ENCODE measurements at places on chromosomes 6 and 20.

- DNase-seq, result no peak
Observed at GRCh38 chr6:141103246-141103645, 1029.5 kb upstream of the GJE1 start.

- DNase-seq, result no peak
Observed at GRCh38 chr20:44664131-44664530, 12.6 kb upstream of the ADA start.

DNA sequence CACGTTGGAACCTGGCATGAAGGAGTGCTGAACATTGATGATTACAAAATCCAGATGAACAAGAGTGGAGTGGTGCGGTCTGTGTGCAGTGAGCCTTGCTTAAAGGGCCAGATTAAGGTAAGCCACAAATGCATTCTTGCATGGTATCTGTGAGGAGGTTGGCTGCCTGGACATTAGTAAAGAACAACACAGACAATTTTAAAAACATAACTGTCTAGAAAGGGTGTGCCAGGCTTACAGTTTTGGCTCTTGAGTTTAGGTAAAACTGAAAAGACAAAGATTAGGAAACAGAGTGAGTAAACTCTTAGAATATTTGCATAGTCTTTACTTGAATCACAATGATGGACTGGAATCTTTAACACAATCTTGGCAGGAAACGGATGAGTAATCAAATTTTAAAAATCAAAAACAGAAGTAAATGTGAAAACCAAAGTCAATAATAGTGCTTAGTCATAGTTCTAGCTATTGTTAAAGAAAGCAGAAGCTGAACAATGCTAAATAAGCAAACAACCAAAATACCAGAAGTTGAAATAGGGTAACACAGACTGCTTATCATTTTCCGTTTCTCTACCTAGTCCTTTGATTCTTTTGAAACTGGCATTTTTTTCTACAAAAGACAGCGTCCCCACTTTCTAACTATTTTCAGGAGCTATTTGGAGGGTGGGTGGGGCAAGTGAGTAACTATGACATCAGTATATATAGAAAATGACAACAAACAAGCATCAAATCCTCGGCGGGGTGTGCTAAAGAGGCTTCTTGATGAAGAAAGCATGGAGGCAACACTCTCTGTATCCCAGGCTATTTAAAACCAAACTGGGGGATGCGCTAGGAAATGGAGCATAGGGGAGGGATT lies 185.8 kb upstream of the RAB32 start:
- no peak for DNase-seq

DNA sequence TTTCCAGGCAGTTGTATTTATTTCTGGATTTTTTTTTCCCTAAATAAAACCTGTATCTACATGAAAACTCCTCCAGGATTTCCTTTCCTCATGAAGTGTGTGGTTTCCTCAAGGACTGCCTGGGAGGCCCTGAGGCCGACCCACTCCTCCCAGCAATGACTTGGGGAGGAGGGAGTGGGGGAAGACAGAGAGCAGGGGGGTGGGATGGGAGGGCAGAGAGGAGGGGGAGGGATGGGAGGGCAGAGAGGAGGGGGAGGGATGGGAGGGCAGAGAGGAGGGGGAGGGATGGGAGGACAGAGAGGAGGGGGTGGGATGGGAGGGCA lies 161.8 kb upstream of the AGPAT4 start:
- no peak for DNase-seq

- DNase-seq, result no peak
Observed at GRCh38 chr20:44195605-44196004, 8.6 kb upstream of the JPH2 start.

DNA sequence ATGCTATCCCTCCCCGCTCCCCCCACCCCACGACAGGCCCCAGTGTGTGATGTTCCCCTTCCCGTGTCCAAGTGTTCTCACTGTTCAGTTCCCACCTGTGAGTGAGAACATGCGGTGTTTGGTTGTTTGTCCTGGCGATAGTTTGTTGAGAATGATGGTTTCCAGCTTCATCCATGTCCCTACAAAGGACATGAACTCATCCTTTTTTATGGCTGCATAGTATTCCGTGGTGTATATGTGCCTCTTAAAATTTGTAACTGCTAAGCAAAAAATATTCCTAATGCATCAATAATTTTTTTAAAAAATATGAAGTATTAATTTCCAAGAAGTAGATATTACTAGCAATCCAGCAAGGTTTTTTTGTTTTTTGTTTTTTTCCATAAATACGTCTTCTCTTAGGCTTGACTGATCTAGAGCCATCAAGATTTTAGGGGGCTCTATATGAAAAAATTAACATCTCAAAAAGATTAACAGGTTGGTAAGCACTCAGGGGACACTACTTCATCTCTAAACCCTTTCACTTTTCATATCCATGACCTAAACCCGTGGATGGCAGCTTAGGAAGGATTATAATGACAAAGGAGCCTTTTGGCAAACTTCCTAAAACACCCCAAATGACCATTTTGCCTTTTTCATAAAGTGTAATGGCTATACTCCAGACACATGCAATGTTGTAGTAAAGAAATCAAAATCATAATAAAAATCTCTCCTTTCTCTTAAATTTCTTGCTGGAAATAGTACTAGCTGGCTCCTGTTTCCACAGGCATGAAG lies 14.2 kb downstream of the MAP7 start:
- no peak for DNase-seq

DNA sequence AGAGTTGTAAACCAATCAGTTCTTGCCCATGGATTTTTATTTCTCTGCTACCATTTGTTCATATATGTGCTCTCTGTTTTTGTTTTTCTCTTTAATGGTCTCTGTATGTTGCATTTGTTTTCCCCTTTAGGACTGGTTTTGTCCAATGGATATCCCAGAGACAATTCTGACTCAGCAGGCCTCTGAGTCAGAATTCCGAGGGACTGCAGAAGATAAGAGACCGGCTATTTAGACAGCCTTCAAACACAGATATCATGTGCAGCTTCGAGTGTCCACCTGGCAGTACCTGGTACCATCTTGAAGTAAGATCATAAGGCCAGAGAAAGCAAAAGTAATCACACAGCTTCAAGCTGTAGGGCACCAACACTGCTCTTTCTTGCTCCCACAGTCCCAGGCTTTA lies 125.5 kb downstream of the ELOVL4 start:
- DNase-seq, result no peak

DNA sequence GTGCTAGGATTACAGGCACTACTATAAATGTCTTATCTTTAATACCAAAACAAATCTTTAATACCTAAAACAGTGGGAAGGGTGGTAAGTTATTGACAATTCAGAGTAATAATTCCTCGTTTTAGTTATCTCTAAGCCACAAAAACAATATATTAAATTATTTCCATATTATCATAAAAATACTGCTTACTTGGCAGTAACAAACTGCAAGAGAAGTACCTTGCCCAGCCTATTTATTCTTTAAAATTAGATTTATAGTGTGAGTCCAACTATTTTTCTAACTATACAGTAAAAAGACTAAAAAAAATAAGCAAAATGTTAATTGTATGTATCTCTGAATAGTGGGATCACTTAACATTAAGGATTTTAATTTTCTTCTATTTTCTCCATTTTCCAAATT lies 123.2 kb downstream of the HACE1 start:
- DNase-seq, result no peak

- no peak for DNase-seq
Observed at GRCh38 chr6:71621918-71622519, 264.3 kb upstream of the RIMS1 start.

DNA sequence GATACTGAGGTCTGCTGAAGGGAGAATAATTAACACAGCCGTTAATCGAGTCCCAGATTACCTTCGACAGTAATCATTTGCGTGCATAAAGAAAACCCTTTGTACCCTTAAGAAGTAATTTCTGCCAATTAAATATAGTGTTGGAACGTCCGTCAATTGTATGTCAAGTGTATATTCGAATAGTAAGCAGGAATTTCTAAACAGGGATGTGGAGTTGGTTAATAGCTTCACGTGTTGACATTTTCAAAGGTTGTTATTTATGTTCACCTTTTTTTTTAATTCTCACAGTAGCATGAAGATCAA lies 798 bp upstream of the SNAP91 start:
- DNase-seq, result no peak

GRCh38 chr6:135181333-135182070 lies 394 bp downstream of the MYB start:
- no peak for DNase-seq

- DNase-seq, result no peak
Observed at GRCh38 chr6:83354747-83355146, 76.1 kb downstream of the ME1 start.

- peak; percentile 36 for DNase-seq
Observed at GRCh38 chr6:57313711-57314471, 3.5 kb upstream of the PRIM2 start.

GRCh38 chr6:12351672-12352071 lies 61.5 kb downstream of the EDN1 start:
- DNase-seq, result no peak

DNA sequence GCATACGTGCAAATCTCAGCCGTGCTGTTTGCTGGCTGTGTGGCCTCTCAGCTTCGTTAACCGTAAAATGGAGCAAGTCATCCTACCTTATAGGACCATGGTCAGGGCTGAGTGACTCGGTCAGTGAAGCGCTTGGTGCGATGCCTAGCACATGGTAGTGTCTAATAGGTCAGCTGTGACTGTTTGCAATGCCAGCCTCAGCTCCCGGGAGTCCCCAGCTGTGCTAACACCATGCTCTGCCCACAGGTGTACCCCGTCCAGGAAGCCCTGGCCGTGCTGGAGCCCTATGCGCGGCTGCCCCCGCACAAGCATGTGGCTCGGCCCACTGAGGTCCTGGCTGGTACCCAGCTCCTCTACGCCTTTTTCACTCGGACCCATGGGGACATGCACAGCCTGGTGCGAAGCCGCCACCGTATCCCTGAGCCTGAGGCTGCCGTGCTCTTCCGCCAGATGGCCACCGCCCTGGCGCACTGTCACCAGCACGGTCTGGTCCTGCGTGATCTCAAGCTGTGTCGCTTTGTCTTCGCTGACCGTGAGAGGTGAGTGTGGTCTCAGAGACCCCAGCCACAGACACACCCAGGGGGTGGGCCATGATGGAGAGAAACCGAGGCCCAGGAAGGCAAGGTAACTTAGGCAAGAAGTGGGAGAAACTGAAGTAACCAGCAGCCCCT lies 10.6 kb downstream of the TRIB3 start:
- DNase-seq, result no peak

DNA sequence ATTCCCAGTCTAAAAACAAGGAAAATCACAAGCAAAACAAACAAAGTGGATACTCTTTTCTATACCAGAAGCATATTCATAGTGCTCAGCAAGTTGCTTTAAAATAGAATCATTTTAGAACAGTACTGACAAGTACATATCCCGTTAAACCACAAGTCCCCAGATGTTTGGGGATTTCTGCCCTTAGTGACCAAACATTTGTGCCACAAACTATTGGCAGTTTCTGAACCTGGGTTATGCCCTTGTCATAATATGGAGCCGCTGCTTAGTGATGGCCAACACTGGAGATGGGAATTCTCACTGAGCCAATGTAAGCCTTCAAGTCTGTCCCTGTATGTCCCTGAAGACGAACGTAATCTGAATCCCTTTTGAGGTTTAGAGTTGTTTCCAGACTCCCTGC lies 436.7 kb upstream of the JAG1 start:
- DNase-seq, result no peak

- no peak for DNase-seq
Observed at GRCh38 chr6:84853901-84854300, 89.5 kb upstream of the TBX18 start.

- no peak for DNase-seq
Observed at GRCh38 chr20:25145131-25145530, 50.4 kb upstream of the ENTPD6 start.

- no peak for DNase-seq
Observed at GRCh38 chr6:137925141-137925698, 58.2 kb downstream of the TNFAIP3 start.

DNA sequence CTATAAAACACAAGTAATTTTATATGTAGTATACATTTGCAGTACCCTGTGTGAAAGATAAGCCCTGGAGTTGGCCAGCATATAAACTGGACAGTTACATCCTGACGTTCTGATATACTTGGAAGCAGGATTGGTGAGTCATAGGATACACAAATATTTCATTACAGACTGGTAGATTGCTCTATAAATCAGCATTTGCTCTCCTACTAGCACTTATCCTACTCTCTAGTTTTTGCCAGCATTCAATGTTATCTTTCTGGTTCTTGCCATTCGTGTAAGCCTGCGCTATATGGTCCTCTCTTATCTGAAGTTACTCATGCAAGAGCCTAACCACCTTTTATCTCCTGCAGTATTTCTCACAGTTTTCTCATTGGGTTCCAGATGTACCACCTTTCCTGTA lies 680.2 kb upstream of the MMS22L start:
- DNase-seq, result no peak

GRCh38 chr6:16274885-16275589 lies 36.6 kb downstream of the GMPR start:
- DNase-seq, result no peak

DNA sequence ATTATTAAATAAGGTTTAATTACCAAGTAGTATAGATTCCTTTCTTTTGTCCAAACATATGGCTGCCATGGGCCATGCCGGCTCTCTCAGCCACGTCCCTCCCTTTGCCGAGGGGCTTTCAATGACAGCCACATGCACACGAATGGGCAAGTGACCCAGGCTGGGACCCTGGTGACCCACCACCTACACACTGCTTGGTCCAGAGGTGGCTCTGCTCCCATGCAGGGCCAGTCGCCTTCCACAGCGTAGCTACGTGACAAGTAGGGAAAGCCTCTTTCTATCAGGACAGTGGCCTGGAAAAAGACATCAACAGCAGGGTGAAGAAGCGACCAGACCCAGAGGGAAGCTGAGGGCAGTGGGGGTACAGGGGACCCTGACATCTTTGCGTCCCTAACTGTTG lies 152.8 kb upstream of the CST7 start:
- no peak for DNase-seq

DNA sequence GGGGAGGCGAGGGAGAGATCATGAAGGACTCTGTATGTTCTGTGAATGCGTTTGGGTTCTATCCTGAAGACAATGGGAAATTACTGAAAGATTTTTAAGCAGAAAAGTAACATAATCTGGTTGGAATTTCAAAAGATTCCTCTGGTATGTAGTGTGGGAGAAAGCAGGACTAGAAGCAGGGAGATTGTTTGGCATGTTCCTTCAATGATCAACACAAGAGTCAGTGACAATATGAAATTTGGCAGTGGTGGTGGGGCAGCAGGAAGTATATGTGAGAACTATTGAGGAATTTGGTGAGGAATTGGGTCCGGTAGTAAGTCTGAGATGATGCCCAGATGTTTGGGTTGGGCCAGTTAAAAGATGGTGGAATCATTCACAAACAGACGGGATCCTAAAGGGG lies 348.7 kb downstream of the CD83 start:
- no peak for DNase-seq

- no peak for DNase-seq
Observed at GRCh38 chr6:36929607-36930006, 24.9 kb upstream of the PI16 start.

GRCh38 chr6:43308101-43308989 lies at the start of gene CRIP3:
TSS of gene CRIP3 (minus strand) at chr6:43308826. CDS start at chr6:43308792, 34 bp downstream.
- DNase-seq, result no peak

- DNase-seq, result no peak
Observed at GRCh38 chr6:30964075-30964474, 19.4 kb upstream of the MUC21 start.

GRCh38 chr6:113731541-113731940 lies 125.6 kb upstream of the MARCKS start:
- DNase-seq, result no peak

GRCh38 chr6:29424168-29424567 lies 9.4 kb downstream of the OR12D1 start:
- DNase-seq, result no peak

GRCh38 chr6:36353411-36353915 lies 16.8 kb upstream of the BNIP5 start:
- no peak for DNase-seq

GRCh38 chr6:53979468-53980067 lies 131.7 kb upstream of the MLIP start:
- DNase-seq, result no peak

- no peak for DNase-seq
Observed at GRCh38 chr20:59787538-59787890, 145.9 kb downstream of the SYCP2 start.

All from SHP77 treated with DMSO at 0.1 percent for 48 hours (cell line).